ENCODE measurements at places on chromosomes 16 and 17. TPM values are rescaled to one million over a fixed set of nuclear protein-coding genes. Genes with fewer than 3 reads are reported as not detected.

PDPK1 gene
- total RNA-seq: 22.8 TPM

SLC12A3 gene
- not detected for total RNA-seq

TEDC2 gene
- 1.7 TPM for total RNA-seq

KCNAB3 gene
- total RNA-seq: 0.85 TPM

P4HB gene
- total RNA-seq: 1,495 TPM

SNAI3 gene
- total RNA-seq: not detected

ITGAD gene
- not detected for total RNA-seq

ENPP7 gene
- total RNA-seq: not detected

CCT6B gene
- total RNA-seq: 0.38 TPM

DNAJC7 gene
- 89.9 TPM for total RNA-seq

TMEM100 gene
- total RNA-seq: 2.7 TPM

XYLT1 gene
- total RNA-seq: 9.4 TPM

CD300A gene
- under 0.01 TPM for total RNA-seq

TCAP gene
- total RNA-seq: 0.19 TPM

TSNAXIP1 gene
- total RNA-seq: 1.1 TPM

CLUH gene
- total RNA-seq: 56.9 TPM
